NCI-H2227 treated with DMSO at 0.1 percent for 48 hours (cell line): ENCODE measurements at places on chromosomes 5 and 9.

DNA sequence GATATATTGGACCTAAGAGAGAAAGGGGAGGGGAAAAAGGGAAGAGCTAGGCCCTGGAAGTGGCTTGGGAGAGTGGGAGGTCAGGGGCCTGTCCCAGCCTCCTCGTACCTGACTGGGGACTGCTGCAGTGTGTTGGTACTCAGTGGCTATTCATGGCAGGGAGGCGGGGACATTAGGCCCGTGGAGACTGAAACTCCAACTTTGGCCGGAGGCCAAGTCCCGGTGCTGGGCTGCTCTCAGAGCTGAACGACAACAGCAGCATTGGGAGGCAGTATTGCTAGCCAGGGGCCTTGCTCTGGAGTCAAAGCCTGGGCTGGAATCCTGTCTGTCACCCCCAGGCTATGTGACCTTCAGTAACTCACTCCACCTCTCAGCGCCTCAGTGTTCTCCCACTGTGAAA lies 37.8 kb downstream of the NEURL1B start:
- DNase-seq = no peak

DNA sequence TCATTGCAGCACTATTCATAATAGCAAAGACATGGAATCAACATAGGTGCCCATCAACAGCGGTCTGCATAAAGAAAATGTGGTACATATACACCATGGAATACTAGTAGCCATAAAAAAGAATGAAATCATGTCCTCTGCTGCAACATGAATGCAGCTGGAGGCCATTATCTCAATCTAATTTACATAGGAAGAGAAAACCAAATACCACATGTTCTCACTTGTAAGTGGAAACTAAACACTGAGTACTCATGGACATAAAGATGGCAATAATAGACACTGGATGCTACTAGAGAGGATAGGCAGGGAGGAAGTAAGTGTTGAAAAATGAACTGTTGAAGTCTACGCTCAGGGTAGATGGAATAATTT lies 203.9 kb upstream of the CDH9 start:
- DNase-seq = no peak

DNA sequence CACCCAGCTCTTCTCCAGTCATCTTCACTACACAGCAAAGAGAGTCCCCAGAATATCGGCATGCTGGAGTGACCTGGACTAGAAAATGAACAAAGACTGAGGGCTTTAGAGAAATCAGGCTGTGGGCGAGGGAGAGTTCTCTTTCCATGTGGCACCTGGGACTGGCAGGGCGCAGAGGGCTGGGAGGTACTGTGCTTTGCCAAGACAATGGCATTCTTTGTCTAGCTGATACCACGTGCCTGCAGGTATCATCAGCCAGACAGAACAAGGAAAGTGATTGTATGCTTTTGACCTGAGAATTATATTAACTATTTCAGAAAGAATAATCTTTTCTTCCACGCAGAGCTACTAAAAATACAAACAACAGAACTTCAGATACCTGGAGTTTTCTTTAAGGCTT lies 30.5 kb downstream of the DDX31 start:
- DNase-seq = no peak

DNA sequence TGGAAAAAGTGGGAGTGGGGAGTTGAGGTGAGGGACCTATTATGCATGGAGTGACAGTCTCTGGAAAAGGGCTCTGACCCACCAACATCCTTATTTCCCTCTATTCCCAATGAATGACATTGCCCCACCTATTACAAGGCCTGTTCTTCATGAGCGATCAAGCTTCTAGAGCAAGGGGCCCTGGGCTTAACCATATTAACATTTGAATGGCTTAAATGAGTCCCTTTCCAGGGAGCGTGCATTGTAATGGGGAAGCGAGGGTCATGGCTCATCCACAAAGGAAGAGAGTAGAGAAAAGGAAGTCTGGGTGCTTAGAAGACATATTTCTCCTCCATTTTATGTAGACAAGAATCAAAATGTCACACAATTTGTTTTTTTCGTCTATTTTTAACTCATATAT lies 255.5 kb downstream of the CAAP1 start:
- DNase-seq = no peak
